Stimulated activated CD4-positive, alpha-beta T cell treated with anti-CD3 and anti-CD28 coated beads, Interleukin-1b, Interleukin-23, amount 100 ng/mL, for 1 hour (primary cell): ENCODE measurements at places on chromosomes 16 and 17.

- DNase-seq, result peak; percentile 29
Measured at GRCh38 chr17:59105852-59106462, 723 bp downstream of the TRIM37 start.

DNA sequence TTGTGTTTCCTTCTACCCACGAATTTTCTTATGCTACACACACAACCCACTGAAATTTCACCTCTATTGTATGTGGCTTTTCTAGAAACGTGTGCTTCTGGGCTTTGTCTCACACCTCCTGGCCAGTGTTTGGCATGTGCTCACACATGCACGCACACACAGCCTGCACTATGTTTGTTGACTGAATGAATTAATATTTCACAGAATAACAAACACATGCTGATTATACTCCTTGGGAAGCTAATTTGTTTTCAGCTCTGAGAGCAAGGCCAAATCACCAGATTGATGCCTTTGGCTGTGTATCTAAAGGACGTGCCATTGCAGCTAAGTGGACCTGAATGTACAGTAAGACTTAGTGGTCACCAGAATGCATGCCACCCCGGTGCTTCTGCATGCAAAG, 210.7 kb downstream of the WWOX start:
- no peak for DNase-seq

DNA sequence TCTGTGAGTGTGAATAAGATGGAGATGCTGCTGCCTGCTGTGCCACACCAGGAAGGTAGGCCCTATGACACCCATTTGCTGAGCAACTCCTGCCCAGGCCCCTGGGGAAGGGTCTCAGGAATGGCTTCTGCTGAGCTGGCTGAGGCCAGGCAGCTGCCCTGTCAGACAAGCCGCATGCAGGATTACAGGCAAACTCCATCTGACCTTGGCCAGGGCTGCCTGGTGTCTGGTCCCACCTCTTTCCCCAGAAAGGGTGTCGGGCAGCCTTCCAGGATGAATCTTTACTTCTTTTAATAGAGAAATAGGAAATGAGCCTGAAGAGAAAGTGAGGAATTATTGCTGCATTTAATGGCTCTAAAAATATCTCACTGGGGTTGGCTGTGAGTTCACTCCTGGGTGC, 182.5 kb downstream of the IRX5 start:
- DNase-seq, result no peak

GRCh38 chr16:47386201-47386718, 74.6 kb downstream of the ITFG1 start:
- DNase-seq, result no peak

- no peak for DNase-seq
Measured at GRCh38 chr16:674968-675883, at the start of gene RHBDL1. RHBDL1 (plus strand) TSS chr16:675671; CDS start chr16:675791, 120 bp downstream.

- no peak for DNase-seq
Measured at GRCh38 chr17:79144133-79144532, 69.5 kb downstream of the ENGASE start.

DNA sequence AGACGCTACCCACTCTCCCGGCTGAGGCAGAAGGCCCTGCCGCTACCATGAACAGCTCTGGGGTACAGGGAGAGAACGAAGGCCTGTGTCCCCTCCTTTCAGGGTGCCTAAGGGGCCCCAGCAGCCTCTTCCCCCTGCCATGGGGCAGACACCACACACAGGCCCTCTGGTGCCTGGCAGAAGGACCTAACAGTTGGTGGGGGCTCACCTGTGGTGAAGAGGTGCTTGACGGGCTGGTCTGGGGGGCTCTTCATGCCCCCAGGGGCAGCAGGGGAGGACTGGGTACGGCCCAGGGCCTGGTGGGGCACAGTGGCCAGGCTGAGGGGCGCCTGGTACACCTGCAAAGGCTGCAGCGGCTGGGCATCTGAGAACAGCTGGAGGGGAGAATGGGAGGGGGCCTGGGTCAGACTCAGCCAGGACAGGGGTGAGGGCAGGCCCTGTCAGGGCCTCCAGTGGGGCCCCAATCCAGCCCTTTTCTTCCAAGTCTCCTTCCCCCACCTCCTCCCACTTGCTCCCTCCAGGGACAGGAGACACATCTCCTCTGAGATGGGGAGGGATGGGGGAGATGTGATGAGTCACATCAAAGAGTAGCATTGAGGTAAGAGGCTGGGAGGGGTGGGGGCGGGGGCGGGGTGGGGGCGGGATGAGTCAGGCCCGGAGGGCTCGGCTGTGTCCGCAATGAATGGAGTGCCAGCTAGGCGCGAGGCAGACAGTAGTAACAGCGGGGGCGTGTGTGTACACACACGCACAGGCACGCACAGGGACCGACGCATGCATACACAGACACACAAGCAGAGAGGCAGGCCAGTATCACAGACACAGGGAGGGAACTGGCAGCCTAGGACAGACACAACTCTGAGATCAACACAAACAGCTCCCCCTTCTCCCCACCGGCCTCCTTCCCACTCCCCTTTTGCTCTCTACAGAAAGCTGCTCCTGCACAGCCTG, 16.1 kb downstream of the G6PC3 start:
- DNase-seq, result peak; percentile 37

- DNase-seq, result peak; percentile 49
Measured at GRCh38 chr16:48611329-48612137, 1.6 kb upstream of the N4BP1 start.

- no peak for DNase-seq
Measured at GRCh38 chr16:48629531-48629930, 19.6 kb upstream of the N4BP1 start.

- no peak for DNase-seq
Measured at GRCh38 chr17:83073389-83074063, 5.9 kb upstream of the METRNL start.

GRCh38 chr16:30619638-30620037, 9.4 kb upstream of the ZNF689 start:
- DNase-seq, result no peak

- no peak for DNase-seq
Measured at GRCh38 chr16:87764600-87765472, 950 bp downstream of the KLHDC4 start.

GRCh38 chr16:67561501-67561823, 864 bp upstream of the CTCF start:
- no peak for DNase-seq

DNA sequence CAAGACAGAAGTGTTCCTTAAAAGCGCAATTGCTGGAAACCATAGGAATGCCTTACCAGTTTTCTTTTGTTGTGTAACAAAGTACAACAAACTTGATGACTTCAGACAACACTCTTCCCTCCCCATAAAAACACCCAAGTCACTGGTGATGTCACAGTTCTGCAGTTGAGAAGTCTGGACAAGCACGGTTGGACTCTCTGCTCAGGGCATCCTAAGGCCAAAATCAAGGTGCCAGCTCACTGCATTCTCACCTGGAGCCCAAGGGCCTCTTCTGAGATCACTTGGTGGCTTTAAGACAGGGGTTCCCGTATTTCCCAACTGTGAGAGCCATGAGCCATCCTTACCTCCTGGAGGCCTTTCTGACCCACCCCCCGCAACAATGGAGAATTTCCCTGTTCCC, 45.6 kb upstream of the MEAK7 start:
- DNase-seq, result no peak

DNA sequence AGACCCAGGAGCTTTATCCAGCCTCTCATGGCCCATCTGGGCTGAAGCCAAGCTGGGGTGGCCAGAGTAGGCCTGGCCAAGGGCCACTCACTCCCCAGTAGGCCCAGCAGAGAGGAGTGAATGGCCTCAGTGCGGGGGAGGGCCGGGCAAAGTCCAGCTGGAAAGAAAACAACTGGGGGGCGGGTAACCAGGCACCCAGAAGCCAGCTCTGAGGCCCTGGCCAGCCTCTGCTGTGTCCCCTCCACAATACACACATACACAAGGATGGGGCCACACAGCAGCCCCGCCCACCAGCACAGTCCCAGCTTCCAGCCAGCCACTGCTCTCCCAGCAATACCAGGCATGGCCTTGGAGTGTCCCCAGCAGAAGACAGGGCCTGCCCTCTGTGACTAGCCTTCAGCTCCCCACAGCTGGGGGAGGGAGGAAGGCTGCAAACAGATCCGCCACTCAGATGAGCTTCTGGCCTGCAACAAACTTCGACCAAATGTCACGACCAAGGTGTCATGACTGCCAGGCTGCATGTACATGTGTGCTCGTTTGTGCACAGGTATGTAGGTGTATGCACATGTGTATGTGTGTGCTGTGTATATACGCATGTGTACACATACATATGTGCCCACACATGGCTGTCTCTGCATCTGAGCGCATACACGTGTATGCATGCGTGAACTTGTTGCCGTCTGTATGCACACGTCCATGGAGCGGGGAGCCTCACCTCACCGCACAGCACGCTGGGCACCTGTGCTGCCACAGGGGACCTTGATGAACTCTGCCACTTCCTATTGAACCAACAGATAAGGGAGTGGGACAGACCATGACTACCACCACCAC, 5.0 kb downstream of the CARHSP1 start:
- DNase-seq, result no peak

- DNase-seq, result no peak
Measured at GRCh38 chr16:761625-762513, 1.3 kb downstream of the MSLN start.

- DNase-seq, result no peak
Measured at GRCh38 chr16:30040221-30040620, 9.2 kb upstream of the TLCD3B start.

DNA sequence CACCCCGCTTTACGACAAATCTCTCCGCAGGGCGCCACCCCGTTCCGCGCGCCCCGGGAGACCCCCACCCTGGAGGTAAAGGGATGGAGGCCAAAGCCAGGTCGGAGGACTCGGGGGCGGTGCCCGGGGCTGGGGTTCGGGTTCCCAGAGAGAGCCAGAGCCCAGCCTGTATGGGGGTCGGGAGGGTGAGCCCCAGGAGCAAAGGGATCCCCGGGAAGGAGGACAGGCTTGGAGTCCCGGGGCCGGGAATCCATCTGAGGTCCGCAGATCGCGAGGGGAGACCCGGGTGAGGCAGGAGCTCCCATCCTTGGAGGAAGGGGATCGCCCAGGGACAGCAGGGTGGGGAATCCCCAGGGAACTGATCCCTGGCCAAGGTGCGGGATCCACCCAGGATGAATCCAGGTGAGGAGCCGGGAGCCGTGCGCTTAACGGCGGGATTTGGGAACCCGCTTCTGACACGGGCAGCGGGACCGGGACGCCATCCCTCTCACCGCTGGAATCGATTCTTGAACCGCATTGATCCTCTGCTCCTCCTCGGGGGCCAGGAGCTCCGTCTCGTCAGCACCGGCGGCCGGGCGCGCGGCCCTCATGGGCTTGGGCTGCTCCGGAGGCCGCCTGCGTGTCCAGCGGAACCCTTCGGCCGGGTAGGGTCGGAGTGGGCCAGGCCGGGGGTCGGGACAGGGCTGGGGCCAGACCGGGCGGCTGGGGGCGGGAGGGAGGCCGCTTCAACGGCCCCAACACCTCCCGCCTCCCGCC, at the start of gene MMD:
Gene MMD (minus strand): TSS at position 657 of the 756 bp plus-strand sequence. CDS start 140 bp downstream, at position 517.
- DNase-seq, result no peak
